DND-41 (cell line): ENCODE measurements at places on chromosomes 2 and 18.
A peak's percentile ranks its signal among the peaks of the same experiment; 100 is the strongest.

DNA sequence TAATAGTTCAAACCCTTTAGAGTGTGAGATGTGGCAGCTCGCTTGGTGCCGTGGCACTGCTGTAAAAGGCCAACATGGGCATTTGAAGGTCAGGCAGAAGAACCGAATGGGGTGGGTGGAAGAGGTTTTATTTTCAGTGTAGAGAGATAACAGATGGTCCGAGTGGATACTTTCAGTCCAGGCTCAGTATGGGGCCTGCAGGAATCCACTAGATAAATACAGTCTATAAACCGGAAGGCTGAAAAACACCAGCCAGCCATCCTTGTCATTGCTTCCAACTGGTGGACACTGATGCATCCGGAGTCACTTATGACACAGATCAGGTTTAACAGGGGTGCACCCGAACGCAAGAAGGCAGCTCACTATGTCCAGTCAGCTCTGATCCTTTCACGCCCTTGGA lies 55.7 kb upstream of the AMMECR1L start:
- DNase-seq = no peak

- DNase-seq = no peak
These were observed 71.2 kb upstream of the CNTNAP5 start for GRCh38 chr2:123953846-123954245.

GRCh38 chr18:941331-941730 lies 36.7 kb downstream of the ADCYAP1 start:
- DNase-seq = no peak

DNA sequence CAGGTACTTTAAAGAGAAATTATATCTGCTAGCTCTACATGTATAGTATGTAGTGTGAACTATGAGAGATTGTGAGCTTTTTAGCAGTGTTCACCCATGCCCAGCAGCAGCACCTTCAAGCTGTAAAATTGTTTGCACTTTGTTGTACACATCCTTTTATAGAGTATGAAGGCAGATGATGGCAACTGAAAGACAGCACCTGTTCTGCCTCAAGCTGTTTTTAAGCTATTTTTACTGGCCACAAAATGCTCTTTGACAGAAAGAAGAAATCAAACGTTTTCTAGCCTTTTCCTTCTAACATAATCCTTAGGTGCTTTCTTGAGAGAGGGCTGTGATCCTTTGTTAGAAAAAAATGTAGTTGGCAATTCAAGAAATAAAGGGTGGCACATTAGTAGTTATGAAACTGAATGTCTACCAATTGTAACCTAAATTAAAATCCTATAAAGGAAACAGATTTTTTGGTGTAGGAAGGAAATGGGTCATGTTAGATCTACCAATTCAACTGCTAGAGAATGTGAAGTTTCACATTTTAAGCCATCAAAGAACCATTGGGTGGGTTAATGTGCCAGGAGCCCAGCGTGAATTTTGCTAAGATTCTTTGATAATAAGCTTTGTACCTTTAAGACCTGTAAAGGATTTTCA lies 59.5 kb downstream of the R3HDM1 start:
- peak; percentile 33 for DNase-seq

GRCh38 chr2:191349990-191350389 lies 104.8 kb downstream of the MYO1B start:
- no peak for DNase-seq

DNA sequence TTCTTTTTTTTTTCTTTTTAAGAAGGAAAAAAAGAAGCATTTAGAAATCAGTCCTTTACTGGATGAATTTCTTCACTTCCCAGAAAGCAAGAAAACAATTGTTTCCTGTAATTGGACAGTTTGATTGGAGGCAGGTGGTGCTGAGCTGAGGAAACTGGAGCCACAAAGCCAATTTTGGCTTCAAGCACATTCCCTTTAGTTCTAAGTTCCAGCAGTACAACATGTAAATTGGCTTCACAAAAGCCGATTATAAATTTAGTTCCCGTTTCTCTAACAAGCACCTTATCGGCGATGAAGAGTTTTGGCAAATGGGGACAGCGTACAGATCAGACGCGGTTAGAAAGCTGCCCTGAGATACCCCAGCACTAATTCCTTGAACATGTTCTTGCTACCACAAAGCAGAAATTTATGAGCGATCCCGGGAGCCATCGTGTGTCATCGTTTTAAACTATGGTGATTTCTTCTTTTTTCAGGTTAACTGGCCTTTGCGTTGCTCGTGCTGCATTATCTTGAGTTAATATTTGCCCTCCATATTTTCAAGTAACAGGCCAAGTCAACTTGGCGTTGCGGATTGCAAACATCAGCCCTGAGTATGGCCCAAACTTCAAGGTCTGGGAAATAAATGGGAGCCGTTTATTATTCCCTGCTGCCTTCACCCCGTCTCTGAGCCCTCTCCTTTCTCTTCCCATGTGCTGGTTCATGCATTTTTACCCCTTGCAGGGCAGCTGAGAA lies 190.4 kb upstream of the ID2 start:
- no peak for DNase-seq

- no peak for DNase-seq
These were observed 259.1 kb downstream of the LNPK start for GRCh38 chr2:175743011-175743410.

GRCh38 chr2:10009811-10010781 lies 33.3 kb upstream of the KLF11 start:
- DNase-seq = no peak

- DNase-seq = no peak
These were observed 45.7 kb downstream of the ACTR2 start for GRCh38 chr2:65273344-65273743.

DNA sequence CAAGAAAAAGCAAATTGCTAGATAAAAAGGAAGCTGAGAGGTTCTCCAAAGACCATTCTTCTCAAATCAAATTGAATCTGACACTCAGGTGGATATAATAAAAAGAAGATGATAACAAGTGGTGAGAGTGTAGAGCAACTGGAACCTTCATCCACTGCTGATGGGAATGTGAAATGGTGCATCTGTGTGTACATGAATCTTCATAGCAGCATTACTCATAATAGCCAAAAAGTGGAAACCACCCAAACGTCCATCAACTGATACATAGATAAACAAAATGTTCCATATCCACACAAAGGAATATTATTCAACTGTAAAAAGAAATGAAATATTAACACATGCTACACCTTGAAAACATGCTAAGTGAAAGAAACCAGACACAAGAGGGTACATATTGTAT lies 357.2 kb upstream of the EPHA4 start:
- no peak for DNase-seq

GRCh38 chr18:70068981-70069380 lies 121.3 kb upstream of the CD226 start:
- DNase-seq = no peak

DNA sequence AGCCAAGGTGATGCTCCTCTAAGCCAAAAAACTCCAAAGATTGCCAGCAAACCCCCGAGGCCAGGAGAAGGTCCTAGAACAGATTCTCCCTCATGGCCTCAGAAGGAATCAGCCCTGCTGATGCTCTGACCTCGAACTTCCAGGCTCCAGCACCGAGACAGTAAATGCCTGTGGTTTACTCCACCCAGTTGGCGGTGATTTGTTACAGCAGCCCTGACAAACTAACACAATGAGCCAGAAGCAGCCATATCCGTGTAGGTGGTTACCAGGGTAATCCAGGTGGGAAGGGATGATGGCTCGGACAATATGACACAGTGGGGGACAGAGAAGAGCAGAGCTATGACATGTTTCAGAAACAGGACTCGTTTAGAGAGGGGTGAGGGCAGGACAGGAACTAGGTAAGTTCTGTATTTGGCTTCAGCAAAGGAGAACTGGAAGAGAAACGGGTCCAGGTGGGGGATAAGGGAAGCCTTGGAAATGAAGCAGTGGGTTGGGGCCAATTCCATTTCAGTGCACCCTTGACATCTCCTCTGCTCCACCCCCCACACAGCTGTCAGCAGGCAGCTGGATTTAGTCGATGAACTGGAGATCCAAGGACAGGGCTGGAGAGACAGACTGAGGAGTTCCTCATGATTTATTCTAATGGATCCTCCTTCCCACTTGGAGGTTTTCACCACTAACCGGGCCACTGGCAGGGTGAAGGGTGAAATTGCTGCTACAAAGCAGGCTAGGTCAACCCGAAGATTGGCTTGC lies 179.7 kb upstream of the SH3BP4 start:
- no peak for DNase-seq

DNA sequence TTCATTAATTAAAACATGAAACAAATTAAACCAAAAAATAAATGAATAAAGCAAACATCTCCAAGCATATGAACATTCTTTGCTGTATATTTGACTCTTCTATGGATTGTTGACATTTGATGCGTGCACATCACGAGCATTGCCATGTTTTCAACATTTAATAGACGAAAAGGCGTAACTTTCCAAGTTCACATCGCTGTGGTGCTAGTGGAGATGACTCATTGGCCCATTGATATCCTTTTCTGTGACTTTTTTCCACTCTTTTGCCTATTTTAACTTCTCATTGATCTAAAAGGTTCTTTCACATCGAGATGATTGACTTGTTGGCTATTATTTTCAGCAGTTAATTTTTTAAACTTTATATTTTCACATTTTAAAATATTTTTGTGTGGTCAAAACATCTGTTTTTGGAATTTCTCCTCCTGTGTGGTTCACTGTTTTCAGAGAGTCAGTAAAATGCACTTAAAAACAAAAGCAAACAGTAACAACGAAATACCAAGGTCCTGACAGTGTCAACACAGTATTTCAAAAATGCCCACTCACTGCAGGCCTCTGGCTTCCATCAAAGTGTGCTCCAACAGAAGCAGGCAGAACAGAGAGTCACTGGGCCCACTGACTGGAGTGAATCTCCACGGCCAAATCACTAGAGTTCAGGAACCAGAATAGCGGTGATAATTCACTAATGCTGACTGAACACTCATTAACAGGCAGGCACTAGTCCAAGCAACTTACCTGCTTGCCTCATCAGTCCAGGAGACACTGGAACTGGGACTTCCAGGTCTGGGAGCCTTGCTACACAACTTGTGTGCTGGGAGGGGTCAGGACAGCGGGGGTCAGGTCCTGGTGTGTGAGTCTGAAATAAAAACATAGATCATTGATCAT lies 372.2 kb upstream of the SMIM21 start:
- DNase-seq = no peak

GRCh38 chr18:13572721-13573120 lies 153.6 kb downstream of the FAM210A start:
- no peak for DNase-seq

DNA sequence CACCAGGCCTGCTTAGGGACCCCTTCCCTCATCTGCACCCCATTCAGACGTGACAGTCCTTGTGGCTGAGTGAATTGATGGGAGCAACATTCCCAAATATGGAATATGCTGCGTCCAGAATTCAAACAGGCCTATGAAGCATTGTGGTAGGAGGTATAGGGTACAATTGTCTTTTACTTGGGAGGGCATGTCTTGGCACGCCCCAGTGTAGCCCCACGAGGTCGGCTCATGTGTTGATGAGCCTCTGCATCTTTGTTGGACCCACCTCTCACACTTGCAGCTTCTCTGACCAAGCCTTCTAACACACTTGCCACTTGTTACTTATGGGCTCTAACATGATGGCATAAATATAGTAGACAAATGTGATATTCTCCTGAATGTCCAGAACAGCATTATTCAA lies 1.6 kb downstream of the TIMM21 start:
- DNase-seq = no peak

- no peak for DNase-seq
These were observed 71.2 kb downstream of the FIGN start for GRCh38 chr2:163664610-163665009.

DNA sequence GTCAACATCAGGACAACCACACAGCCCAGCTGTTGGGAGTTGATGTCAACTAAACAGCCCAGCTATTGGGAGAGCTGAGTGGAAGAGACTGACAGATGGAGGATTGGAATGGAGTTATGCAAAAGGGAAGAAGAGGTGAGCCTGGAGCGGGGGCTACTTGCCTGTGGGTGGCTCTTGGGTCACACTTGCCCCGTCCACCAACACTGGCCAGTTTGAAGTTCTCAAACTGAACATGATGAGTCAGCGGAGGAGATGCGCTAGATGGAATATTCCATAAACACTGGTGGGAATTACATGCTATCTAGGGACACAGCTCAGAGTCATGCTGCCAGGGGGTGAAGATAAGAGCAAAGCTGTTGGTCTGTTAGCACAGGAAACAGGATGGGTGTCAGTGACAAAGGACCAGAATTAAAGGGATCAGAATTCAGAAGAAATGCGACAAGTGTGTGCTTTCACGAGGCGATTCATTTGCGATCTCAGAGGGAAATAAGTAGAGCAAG lies 33.2 kb upstream of the AGAP1 start:
- no peak for DNase-seq

- no peak for DNase-seq
These were observed 39.7 kb upstream of the GRP start for GRCh38 chr18:59180150-59180845.

- no peak for DNase-seq
These were observed 250.1 kb downstream of the NDUFA10 start for GRCh38 chr2:239774933-239775622.

DNA sequence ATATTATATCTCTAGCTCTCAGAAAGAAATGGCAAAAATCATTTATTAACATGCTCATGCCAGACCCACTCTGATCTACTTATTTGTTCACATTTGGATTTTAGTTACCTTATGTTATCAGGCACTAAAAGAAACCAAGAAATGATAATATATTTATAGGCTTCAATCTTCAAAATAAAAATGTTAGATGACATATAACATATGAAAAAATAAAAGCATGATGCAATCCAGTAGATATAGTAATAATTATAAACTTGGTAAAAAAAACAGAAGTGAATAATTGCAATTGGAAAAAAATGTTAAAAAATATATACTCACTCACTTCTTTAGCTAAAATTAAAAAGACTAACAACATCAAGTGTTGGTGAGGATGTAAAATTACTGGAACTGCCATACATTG lies 248.3 kb upstream of the VRK2 start:
- DNase-seq = no peak

GRCh38 chr2:118013221-118013723 lies 598 bp downstream of the CCDC93 start:
- DNase-seq = peak; percentile 47

GRCh38 chr2:42100683-42101205 lies 52.9 kb downstream of the PKDCC start:
- no peak for DNase-seq

DNA sequence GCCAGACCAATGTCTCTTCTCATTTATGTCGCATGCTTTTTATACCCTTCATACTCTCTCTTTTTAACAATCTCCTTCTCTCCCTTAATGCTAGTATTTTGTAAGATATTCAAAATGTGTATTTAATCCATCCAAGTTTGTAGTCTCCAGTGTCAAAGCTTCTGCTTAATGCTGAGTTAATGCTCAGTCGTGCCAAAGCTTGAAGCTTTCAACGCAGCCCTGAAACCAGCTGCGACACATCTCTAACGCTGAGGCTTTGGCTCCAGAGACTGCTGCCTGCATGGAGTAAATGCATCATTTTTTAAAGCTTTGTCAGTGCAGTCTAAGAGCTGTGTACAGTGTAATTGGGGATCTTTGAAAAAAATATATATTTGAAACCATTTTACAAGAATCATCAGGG lies 2108.8 kb upstream of the PIK3C3 start:
- DNase-seq = no peak

GRCh38 chr2:164430166-164430783 lies 191.0 kb downstream of the GRB14 start:
- peak; percentile 20 for DNase-seq
